Activated T-helper 9 cell treated with anti-CD3 and anti-CD28 coated beads, Interleukin-2, amount 50 U/mL, for 16 hours (primary cell): ENCODE measurements at places on chromosomes 2 and 18.

DNA sequence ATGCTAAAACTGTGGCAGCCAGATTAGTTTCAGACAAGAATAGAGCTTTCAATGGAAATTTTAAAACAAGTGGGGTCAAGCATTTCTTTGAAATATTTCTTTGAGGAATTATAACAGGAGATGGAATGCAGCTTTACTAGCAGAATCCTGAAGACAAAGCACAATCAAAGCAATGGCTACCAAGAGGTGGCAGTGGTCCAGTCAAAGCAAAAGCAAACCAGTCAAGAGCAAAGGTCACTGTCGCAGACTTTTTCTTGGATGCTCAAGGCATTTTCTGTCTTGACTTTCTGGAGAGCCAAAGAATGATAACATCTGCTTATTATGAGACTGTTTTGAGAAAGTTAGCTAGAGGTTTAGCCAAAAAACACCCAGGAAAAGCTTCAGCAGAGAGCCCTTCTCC, 351.2 kb upstream of the DLGAP1 start:
- DNase-seq, result no peak

- no peak for DNase-seq
Observed at GRCh38 chr18:69838620-69839411, 108.9 kb downstream of the CD226 start.

- DNase-seq, result no peak
Observed at GRCh38 chr18:54112356-54112755, 112.1 kb downstream of the MBD2 start.

- no peak for DNase-seq
Observed at GRCh38 chr2:176491172-176491904, 222.1 kb downstream of the MTX2 start.

GRCh38 chr18:43587538-43588153, 310.4 kb upstream of the SYT4 start:
- DNase-seq, result no peak

DNA sequence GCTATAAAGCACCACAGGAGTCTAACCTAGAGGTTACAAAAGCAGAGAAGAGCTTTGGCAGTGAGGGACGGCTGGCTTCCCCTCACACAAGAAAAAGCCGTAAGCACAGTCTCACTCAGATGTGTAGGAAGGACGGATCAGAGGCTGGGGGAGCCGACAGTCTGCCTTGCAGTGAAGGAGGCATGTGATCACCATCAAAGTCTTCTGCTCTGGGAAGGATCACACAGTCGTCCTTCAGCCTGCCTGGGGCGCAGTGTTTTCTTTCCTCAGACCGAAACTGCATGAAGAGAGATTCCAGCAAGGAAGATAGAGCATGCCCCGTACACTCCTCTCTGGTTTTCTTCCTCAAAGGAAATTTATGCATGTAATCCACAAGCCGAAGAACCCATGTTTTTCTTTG, 24.1 kb downstream of the GATA6 start:
- no peak for DNase-seq

DNA sequence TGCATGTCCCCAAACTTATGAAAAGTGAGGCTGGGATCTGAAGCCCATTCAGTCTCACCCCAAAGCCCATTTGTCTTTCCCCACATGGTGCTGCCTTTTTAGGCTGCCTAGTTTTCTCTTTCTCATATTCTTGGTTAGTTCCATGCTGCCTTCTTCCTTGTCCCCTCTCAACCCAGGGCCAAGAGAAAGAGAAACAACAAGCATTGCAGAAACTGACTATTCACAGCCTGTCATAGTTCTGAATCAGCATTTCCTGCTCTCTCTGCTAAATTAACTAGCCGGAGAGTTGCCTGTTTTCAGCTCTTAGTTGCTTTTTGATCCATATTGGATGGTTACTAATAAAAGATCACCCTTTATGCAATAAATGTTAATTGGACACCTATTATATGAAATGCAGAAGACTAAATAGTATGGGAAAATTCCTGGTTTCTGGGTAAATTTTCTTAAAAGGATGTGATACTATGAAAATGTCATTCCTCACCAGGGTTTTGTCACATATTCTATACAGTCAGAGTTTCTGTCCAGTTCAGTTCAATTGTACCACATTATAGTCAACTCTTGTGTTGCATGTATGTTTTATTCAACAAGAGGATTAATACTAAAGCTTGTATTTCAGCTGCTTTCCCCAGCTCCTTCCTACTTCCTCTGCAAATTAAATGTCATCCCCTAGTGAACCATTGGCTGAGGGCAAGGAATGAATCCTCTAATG, 246.5 kb downstream of the GALR1 start:
- no peak for DNase-seq

GRCh38 chr2:60223859-60224258, 329.6 kb downstream of the BCL11A start:
- DNase-seq, result no peak

DNA sequence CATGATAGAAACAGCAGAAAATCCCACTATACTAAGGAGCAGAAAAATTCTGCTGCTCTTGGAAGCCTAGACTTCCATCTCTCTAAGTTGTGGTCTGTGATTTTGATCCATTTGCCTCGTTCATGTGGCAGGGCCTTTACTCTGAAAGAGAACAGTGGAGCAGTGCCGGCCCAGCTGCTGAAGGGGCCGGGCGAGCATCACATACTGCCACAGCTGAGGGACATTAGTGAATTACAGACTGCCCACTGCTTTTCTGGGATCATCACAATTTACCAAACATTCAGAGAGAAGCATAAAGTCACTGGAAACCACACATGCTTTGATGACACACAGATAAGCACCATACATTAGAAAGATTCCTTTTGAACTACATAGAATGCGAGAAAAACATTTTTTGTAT, 217.0 kb upstream of the BOD1L2 start:
- DNase-seq, result no peak

DNA sequence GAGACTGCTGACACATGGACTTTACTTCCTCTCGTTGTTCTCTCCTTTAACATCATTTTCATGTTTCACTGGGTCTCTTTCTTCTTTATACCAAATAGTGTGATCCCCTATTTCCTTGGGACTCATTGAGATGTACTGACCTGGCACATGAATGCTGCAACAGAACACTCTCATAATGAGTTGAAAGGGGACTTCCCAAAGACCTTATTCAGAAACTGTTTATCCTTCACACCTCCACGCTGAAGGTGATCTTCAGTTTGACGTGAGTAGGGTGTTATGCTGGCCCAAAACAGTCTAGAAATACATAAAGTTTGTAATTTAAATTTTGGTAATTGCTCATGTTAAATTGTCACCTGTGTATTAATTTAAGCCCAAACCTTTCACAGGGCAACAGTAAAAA, 1096.8 kb upstream of the GYPC start:
- DNase-seq, result no peak
